ENCODE measurements at places on chromosomes 7 and 10.

GRCh38 chr7:94913391-94913790 is 6.0 kb downstream of the PPP1R9A start:
- DNase-seq = no peak

DNA sequence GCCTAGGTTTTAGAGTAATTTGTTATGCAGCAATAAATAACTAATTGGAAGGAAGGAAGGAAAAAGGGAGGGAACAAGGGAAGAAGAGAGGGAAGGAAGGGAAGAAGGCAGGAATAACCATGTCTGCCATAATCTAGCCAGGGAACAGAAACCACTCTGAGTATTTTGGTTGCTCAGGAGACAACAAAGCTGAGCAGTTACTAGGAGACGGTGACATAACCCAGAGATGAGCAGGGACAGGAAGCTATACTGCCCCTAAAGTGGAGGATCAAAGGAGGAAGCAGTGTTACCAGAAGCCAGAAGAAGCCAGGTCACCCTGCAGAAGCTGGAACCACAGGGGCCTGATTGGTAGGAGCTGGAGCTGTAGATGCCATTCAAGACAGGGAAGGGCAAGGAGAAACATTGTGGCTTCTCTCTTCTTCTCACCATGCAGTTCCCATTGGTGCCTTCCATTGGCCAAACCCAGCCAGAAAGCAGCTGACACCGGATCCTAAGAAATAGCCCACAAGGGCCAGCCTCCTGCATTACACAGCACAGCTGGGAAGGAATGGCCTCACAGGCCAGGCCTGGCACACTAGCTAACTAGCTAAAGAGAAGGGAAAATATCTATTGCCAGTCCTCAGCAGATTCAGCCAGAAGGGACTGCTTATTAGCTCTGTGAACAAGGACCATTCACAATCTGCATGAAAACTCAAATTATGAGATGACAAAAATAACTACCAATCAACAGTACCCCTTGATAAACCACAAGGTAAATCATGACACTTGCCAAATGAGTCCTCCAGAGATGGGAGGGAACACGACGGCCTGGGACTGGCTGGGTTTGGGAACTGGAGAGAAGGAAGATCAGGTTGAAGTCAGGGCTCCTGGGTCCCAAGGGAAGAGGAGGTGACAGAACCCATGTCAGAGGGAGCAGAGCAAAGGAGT is 184.5 kb upstream of the NFE2L3 start:
- no peak for DNase-seq

GRCh38 chr7:73971322-73971703 is 56.7 kb upstream of the ELN start:
- DNase-seq = no peak

DNA sequence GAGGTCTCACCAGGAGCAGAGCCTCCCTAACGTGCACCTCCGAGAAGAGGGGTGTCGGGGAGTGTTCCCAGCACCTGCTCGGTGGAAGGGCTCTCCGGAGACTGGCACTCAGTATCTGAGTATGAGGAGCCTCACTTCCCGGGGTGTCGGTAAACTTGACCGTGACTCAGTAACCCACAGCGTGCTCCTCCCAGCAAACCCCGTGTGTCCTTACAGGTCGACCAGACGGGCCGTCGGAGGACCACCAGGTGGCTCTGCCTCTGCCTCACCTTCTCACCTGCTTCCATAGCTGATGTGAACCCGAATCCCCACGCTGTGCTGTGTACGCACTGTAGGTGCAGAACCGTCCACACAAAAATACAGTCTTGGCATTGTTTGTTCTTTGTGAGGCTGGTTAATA is 29.0 kb upstream of the KNDC1 start:
- no peak for DNase-seq

DNA sequence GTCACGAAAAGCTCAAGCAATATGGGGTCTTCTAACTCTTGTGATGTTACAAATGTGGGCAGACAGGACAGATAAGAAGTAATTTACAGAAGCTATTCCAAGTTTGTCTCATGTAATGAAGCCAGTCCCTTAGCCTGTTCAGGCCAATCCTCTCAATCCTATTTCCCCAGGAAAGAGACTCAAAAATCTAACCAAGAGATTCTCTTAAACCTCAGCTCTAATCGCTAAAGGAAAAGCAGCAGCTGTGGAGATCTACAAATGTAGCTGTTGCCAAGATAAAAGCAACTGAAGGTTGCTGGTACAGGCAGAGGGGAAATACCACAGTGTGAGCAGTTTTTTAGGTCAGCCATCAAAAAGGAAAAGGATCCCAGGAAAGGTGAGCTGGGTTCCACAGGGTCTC is 39.3 kb downstream of the ANK3 start:
- no peak for DNase-seq

DNA sequence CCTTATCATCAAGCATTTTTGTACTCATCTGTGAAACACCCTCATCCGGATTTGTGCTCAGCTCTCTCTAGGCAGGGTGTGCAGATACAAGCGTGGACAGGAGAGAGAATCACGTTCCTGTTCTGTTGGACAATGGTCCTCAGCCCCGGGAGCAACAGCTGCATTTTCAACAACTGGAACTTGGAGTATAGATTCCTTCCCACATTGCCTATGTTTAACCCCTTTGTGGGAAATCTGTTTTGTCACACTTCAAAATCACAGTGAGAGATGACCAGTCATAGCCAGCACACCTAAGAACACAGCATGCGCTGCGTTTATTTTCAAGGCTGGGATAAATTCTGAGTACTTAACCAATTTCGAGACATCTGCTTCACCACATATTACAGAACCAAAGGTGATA is 32.5 kb downstream of the MAP3K8 start:
- no peak for DNase-seq

- DNase-seq = no peak
These were observed 10.2 kb downstream of the PLEKHA8 start for GRCh38 chr7:30038196-30038980.

- DNase-seq = no peak
These were observed 68.2 kb upstream of the RPA3 start for GRCh38 chr7:7786595-7786994.

- DNase-seq = no peak
These were observed 40.7 kb downstream of the TBC1D12 start for GRCh38 chr10:94443047-94443446.

DNA sequence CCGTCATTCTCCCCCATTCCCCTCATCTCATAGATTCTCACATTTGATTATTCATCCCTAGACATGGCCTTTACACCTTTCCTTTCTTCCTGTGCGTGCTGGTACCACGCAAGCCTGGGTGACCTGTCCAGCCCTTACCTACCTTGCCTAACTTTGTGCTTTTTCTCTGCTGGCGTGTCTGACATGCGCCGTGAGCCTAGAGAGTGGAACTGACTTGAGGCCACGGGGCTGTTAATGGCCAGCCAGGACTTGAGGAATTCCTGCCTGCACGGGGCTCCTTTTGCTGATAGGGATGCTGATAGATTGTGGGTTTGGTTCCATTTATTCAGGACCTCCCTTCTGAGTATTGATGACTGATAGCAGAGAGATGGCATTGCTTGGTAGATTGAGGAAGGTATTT is 134.2 kb downstream of the DOCK1 start:
- no peak for DNase-seq

GRCh38 chr10:76178532-76179292 is 747.3 kb downstream of the LRMDA start:
- no peak for DNase-seq

GRCh38 chr7:33040803-33041516 is 21.6 kb downstream of the NT5C3A start:
- DNase-seq = peak; percentile 87

DNA sequence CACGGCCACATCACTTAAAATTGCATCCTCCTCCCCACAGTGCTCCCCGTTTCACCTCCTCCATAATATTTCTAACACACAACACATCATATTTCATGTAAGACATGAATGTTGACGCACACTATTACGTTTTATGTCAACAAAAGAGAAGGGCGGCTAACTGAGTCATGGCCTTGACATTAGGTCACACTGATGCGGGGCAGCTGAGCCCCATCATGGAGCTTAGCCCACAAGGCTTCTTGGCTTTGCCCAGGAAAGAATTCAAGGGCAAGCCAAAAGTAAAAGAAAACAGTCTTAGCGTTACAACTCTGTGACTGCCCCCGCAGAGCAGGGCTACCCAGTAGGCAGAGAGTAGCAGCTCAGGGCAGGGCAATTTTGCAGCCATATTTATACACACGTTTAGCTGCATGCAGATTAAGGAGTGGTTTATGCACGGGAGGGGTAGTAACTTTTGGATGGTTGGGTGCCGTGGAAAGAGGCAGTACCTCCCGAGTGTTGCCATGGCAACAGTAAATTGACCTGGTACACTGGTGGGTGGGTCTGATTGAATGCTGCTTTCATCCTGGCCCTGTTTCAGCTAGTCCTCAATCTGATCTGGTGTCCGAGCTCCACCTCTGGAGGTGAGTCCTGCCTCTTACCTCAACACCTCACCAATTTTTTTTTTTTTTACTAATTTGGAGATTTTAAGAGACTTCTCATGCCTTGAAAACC is 156.2 kb upstream of the FRMD4A start:
- DNase-seq = no peak

- no peak for DNase-seq
These were observed 864.8 kb upstream of the AUTS2 start for GRCh38 chr7:68733219-68734153.

- no peak for DNase-seq
These were observed 21.3 kb upstream of the LIPM start for GRCh38 chr10:88781206-88781605.

DNA sequence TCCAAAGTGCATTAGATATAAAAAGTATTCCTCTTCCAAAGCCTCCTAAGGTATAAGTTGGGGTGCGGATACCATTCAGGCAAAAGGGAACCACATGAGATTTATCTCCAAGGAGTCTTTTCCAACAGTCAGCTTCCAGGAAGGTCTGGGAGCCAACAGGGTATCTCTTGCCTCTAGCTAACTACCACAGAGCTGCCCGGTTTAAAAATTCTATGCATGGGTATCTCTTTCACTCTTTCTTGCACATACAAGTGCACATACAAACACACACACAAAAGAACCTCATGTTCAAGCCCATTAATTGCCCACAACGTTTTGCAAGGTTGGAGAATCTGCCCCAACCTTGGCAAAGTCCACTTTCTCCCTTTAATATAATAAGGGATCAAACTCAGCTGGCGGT is 80.7 kb downstream of the CDK6 start:
- DNase-seq = no peak

- DNase-seq = no peak
These were observed 46.4 kb downstream of the RAMP3 start for GRCh38 chr7:45203936-45204445.

DNA sequence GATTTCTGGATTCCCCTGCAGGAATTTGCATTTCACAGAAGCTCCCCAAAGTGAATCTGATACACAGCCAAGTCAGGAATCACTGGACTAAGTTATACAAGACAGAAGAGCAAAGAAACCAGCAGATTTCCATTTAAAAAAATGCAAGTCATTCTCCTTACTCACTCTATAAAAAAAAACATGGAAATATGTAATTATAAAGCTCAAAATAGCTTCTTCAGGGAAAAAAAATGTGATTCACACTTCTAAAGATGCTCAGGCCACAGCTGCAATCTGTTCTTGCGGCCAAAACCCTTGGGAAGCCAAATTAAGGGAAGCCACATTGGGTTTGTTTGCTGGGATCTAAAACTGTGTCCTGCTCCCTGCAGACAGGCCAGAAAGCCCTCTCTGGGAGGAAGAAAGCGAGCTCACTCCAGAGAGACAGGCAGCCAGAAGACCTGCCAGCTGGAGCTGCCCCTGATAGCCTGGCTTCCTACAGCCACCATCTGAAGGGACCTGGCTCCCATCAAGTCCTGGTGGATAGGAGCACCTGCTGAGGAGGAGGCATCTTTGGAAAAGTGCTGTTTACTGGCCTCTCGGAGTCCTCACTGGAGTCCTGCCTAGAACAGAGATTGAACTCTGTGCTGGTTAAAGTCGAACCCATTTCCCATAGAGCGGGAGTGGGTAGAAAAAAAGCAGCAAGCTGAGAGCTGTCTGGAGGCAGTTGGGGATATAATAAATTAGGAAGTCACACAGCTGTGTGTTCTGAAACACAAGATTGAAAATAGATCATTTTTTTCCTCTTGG is 359.2 kb upstream of the AOAH start:
- no peak for DNase-seq

DNA sequence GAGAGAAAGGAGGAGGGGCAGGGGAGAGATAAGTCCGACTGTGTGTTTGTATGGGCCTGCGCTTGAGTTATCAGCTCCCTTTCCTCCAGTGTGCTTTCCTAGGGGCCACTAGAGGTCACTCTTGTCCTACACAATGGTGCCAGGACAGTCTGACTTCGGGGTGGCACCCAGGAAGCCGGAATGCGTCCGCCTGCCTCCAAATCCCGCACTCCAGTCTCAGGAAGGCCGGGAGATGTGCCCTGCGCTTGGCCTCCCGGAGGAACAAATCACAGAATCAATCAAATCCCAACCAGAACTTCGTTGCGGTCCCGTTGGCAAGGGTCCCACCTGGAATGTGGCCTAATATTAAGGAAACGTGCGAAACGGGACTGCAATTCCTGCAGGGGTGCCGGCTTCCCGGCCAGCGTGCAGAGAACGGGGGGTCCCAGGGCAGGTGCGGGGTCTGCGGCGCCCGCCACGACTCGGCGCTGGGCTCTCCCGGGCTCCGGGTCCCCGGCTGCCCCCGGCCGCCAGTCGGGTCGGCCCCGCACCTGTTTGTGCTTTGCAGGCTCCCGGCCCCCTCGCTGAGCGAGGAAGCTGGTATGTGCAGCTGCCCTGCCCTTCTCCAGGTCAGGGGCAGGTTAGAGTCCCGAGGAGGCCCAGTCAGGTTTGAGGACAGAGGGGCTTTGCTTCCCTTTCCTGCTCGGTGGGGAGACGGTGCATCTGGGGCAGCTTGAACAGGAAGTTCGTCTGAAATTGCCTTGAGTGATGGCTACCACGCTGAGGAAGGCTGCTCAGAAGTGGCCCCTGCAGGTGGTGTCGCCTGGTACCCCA is 21.0 kb upstream of the HPS1 start:
- peak; percentile 89 for DNase-seq

DNA sequence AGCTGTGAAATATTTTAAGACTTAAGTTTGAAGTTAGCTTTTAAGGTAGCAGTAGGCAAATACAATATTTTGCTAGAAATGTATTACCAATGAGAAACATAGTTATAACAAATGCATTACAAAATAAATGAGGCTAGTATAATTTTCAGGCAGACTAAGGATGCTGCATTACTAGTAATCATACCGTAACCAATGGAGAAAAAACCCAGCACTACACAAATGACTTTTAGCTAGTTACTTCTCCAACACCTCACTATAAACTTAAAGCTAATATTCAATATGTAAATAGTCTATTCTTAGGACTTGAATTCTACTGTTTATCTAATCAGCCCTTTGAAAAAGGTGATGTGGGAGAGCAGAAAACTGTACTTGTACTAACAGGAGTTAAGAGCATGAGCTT is 285.3 kb upstream of the KLF14 start:
- no peak for DNase-seq

GRCh38 chr10:35503578-35503977 is 101.6 kb upstream of the GJD4 start:
- DNase-seq = no peak
